COLO829 (cell line): ENCODE measurements at places on chromosomes 1 and 21.

DNA sequence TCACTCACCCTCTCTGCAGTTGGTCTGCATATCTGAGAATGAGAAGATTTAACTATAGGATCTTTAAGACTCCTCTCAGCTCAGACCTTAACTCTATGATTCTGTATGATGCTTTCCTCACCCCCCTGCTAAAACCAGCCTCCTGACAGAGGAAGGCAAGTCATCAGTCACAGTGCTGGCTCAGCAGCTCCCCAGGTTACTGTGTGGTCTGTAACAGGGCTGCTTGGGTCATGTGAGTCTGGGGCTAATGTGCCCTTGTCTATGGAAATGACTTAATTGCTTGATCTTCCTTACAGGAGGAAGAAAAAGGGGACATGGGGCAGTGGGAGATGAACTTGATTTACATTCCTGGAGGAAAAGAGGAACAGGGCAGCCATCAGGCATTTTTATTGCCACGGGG, 625.6 kb downstream of the PTPRU start:
- no peak for DNase-seq

GRCh38 chr1:5571438-5571837, 420.8 kb downstream of the NPHP4 start:
- no peak for DNase-seq

- DNase-seq: no peak
These were observed 19.1 kb downstream of the DDAH1 start for GRCh38 chr1:85445906-85446305.

DNA sequence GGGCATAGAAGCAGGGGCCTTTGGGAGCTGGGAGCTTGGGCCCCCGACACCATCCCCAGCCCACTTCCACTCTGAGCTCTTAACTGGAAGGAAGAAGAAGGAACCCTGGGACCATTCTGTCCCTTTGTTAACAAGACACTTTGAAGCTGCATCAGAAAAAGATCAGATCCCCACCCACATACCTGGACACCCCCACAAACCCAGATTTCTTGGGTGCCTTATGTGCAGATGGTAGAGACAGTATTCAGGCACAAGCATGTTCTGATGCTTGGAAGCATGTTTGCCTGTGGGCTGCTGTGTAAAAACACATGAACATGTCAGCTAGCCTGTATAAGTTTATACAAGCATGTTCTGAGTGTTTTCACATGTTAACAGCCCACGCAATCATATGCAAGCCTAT, 3.7 kb downstream of the DLGAP3 start:
- no peak for DNase-seq

DNA sequence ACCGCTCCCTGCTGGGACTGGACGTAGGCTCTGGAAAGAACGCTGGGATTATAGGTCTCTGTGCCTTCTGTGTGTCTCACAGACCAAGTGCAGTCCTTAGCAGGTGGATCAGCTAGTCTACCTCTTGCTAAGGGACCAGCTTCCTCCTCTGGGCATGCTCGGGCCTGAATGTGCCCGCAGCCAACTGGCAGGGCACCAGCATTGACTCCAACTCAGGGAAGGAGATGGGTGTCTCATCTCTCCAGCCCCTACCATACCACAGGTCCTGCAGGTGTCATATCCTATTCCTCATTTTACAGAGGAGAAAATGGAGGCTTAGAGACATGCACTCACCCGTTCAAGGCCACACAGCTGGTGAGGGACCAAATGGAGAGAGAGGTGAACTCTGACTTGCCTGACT, 340.2 kb downstream of the PTPRU start:
- DNase-seq: no peak

- no peak for DNase-seq
These were observed 264.6 kb downstream of the DUSP10 start for GRCh38 chr1:221477252-221477651.

DNA sequence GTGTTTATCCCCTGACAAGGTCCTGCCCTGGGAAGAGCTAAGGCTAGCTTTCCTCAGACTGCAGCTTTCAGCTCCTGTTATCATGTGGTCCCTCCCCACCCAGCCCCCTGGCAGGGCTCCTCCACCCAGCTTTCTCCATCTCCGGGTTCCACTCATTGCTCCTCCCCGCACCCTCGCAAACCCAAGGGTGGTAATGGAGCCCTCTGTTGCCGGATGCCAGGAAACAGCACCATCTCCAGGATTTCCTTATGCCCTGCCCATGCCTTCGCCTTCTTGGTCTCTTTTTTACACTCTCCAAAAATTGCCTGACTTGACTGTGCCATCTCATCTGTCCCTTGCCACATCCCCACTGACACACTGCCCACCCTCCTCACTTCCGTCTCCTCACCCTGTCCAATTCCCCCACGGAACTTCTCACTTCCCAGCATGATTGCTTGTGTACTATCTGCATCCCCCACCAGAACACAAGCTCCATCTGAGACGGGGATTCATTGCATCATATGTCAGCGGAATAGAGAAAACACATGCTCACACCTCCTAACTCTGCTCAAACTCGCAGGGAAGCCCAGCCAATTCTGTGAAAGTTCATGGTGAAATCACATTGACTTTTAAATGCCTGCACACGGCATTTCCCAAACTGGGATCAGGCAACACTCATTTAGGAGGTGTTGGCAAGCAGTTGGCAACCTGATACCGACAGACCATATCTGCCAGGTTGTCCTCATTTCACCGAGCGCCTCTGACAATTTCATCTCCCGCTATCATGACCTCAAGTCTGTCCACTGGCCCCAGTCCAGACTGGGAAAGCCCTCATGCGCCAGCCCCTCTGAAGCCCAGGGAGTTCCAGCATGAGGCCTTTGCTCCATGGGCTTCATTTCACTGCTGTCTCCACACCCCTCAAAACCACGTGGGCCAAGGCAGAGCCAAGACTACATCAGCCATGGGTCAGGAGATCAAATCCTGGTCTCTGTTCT, 201.1 kb downstream of the MATN1 start:
- no peak for DNase-seq

GRCh38 chr1:227219715-227220292, 98.5 kb downstream of the CDC42BPA start:
- DNase-seq: no peak

GRCh38 chr1:228184152-228184551, 18.5 kb downstream of the IBA57 start:
- DNase-seq: no peak

DNA sequence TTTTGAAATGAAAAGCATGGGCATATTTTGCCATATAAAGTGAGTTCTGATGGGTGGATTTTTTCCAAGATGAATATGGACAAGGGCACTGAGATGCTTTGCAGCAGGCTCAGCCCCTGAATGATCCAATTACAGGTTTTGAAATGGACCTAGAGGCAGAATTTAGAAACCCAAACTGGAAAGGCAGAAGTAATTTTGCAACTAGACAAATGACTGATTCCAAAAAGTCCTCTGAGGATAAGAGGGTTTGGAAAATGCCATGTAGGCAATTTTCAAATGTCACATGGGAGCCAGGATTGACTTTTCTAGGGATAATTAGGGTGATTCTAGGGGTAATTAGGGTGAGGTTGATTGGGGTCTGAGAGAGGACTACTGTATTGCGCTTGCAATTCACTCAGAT, 148.9 kb upstream of the ZNF648 start:
- DNase-seq: no peak

- no peak for DNase-seq
These were observed 9.3 kb upstream of the ANGPTL3 start for GRCh38 chr1:62588000-62588399.

DNA sequence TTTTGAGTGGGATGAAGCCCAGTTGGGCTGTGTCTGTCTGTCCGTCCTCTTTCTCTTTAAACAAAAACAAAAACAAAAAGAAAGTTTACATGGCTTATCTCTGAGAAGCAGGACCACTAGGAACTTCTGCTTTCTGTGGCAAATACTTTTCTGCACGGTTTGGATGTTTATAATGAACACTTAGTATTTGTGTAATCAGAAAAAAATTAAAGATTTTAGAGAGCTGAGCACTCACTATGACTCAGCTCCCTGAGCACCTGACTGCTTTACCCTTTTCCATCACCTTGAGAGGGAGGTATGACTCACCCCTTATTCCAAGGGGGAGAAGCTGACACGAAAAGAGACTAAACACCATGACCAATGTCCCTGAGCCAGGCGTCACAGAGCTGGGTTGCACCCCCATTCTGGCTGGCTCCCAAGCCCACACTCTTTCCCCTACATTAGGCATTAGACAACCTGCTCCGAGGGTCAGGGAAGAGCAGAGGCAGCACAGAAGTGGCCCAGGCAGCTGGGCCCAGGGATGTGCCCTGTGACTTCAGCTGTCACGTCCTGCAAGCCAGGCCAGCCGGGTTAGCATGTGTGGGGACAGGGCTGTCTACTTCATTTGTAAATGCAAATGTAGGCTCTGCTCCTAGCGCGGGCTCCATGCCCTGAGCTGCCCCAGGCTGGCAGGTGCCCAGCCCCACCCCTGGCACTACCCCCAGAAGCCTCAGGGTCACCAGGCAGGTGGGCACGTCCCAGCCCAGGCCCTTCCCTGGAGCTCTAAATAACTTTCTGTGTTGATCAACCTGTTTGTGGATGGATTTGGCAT, 30.4 kb downstream of the RAP1GAP start:
- DNase-seq: no peak

DNA sequence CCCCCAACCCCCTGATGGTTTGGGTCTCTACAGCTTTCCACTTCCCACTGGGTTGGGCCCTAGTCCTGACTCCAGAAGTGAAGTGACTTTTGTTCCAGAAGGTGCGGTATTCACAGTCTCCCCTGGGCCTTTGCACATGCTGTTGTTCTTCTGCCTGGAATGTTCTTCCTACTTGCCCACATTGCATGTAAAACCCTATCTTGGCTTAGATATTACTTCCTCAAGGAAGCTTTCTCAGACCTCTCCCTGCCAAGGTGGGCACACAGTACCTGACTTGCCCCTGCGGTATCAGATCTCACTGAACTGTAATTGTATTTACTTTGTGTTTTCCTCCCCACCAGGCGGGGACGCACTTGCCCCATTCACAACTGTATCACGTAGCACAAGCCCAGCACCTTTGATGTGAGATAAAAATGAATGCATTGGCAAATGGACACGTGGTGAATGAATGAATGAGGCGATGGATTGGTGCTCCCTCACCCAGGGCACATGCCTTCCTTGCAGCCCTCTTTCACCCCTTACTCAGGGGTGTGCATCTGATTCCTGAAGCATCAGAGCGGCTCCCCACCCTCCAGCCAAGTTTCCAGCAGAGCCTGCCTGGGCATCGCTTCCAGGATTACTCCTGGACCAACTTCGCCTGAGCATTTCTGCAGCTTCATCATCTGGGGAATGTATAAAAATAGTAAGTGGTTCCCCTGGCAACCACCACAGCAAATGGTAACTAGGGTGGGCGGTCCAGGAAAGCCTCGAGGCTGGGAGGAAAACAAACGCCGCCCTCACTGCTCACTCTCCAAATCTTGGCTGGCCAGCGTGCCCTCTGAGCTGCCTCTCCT, 19.8 kb downstream of the NENF start:
- DNase-seq: no peak

DNA sequence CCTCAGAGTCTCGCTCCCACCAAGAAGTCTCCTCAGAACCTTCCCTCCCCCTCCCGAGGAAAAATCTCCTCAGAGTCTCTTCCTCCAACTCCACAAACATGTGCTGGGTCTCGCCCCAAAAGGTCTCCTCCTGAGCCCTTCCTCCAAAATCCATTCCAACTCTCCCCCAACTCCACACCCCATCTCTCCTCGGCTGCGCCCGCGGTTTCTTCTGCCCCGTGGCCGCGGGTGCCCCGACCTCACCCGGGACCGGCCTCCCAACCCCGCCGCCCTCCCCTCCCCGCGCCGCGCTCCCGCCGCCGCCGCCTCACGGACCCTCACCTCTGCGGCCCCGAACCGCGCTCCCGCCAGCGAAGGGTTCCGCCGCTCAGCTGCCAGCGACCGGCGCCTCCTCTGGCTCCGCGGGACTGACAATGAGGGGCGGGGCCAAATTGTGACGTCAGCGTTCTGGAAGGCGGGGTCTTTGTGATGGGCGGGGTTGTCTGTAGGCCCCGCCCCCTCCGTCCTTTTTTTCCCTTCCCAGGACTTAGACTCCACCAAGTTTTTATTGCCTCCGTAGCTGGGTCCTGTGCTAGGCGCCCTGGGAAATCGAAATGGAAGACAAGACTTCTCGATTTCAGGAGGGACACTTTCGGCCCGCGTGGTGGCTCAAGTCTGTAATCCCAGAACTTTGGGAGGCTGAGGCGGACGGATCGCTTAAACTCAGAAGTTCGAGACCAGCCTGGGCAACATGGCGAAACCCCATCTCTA, at the start of gene LUZP1:
Gene LUZP1, minus strand, starts transcription at position 412 of the 750 bp plus-strand sequence.
- DNase-seq: peak; percentile 83

DNA sequence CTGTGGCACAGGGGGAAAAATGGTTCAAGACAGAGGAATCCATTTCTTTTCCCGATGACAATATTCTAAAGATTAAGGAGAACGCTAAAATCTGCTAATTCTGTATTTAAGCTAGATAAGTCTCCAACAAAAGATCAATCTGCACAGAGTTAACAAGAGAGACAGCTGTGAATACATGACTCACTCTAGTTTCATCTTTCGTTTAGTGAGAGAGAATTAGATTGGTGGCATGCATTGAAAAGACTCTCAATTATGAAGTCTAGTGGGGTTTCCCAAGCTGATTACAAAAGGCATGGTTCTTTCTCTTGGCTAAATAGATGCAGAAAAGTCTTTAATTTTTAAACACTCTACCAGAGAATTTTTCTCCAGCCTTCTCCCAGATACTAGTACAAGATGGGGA, 34.4 kb downstream of the CAPN9 start:
- DNase-seq: peak; percentile 42

- DNase-seq: no peak
These were observed 12.1 kb upstream of the DEGS1 start for GRCh38 chr1:224170748-224171478.

DNA sequence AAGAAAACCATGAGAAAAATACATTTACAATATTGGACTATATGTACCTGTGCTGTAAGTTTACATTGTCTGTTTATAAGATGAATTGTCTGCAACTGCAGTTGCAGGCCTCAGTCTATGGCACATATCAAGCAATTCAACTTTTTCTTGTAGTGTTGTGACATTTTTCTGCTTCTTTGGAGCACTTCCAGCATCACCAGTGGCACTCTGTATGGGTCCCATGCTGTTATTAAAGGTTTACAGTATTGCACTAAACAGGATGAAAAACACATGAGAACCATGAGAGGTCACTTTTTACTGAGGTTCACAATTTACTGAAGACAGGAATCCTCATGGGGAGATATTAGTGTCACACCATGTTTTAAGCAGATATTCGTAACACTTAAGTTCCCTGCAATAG, 118.6 kb downstream of the GRIK1 start:
- DNase-seq: no peak

- no peak for DNase-seq
These were observed 35.5 kb downstream of the LRIF1 start for GRCh38 chr1:110928191-110928590.

DNA sequence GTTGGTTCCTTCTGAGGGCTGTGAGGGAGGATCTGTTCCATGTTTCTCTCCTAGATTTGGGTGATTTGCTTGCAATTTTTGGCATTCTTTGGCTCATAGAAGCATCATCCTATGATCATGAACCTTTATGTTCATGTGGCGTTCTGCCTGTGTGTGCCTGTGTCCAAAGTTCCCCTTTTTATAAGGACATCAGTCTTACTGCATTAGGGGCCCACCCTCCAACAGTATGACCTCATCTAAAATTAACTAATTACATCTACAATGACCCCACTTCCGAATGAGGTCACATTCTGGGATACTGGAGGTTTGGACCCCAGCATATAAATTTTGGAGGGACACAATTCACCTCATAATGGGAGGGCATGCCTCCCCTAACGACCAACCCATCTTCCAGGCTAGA, 12.8 kb upstream of the CAMK1G start:
- DNase-seq: no peak

GRCh38 chr1:5751833-5752745, 240.1 kb downstream of the NPHP4 start:
- DNase-seq: no peak

- no peak for DNase-seq
These were observed 287.8 kb upstream of the RGS18 start for GRCh38 chr1:191870490-191870889.
